Adrenal gland (tissue), 19 donors: ENCODE measurements at places on chromosomes 16 and 17. TPM values are rescaled to one million over a fixed set of nuclear protein-coding genes. Genes with fewer than 3 reads are reported as not detected.

DNA sequence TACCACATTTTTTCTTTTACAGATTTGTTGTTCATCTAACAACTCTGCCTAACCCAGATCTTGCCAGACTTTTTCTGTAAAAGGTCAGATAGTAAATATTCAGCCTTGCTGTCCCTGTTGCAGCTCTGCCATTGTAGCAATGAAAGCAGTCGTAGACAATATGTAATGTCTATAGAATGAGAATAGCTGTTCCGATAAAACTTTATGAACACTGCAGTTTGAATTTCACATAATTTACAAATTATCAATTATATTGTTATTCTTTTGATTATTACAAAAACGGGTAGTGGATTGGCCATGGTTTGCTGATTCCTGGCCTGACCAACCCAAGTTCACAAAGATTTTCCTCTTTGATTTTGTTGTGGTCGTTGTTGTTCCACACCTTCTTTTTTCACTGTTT lies 2.9 kb downstream of the LRRC37B start:
- H3K4me1 ChIP-seq: peaks cover 21% of the 10 kb centered on the region
- no peaks in the 10 kb centered on the region for H3K36me3 ChIP-seq
- DNase-seq: no peak
- no peak overlapping the region for H3K27ac ChIP-seq

DNA sequence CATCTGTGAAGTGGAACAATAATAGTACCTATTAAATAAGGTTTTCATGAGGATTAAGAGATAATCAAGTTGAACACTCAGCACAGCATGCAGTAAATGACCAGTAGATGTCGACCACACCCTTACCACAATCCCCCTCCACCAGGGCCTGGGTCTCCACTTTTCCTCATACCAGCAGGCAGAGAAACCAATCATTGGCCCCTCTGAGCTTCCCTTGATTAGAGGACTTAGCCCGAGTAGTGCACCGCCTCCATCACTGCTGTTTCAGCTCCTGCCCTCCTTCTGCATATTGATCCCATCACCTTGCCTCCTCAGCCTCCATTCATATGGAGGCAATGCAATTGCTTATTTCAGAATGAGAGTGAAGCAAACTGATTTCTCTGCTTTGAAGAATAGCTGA lies 96.5 kb upstream of the CDH11 start:
- DNase-seq: no peak
- no peak overlapping the region for H3K27ac ChIP-seq
- H3K4me3 ChIP-seq: no peak overlapping the region
- no peaks in the 10 kb centered on the region for H3K27me3 ChIP-seq

DNA sequence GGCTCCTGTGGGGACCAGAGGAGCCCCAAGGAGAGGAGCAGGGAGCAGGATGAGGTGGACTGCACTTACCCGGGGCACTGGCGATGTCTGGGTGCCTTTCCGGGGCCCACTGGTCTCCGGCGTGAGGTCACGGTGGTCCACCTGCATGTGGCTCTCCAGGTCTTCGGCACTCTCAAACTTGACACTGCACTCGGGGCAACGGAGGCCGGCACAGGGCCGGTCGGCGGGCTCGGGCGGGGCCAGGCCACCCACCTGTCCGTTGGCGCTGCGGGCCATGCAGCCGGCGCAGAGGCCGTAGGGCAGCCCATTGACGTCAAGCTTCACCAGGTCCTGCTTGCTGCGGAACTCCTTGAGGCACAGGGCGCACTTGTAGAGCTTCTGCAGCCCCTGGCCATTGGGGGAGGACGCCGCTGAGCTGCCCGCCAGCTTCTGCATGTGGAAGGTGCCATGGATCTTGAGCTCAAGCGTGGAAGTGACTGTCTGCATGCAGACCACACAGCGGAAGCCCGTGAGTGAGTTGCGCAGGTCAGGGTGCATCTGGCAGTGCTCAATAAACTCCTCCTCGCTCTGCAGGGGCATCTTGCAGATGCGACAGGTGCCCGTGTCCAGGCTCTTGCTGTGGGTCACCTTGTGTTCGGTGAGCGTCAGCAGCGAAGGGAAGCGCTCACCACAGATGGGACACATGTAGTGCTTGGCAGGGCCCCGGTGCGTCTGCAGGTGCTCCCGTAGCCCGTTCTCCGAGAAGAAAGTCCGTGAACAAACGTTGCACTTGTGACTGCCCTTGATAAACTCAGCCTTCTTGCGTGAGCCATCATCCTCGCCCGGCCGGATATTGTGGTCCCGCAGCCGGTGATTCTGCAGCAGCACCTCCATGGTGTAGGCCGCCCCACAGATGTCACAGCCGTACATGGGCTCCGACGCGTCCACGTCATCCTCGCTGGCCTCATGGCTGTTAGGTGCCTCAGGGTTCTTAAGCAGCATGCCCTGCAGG lies 220.0 kb downstream of the ZNF423 start:
- no peaks in the 10 kb centered on the region for H3K36me3 ChIP-seq
- no peaks in the 10 kb centered on the region for H3K27me3 ChIP-seq
- DNase-seq: no peak
- no peak overlapping the region for H3K4me3 ChIP-seq
- no peak overlapping the region for H3K27ac ChIP-seq
- H3K4me1 ChIP-seq: peaks cover 22% of the 10 kb centered on the region

DNA sequence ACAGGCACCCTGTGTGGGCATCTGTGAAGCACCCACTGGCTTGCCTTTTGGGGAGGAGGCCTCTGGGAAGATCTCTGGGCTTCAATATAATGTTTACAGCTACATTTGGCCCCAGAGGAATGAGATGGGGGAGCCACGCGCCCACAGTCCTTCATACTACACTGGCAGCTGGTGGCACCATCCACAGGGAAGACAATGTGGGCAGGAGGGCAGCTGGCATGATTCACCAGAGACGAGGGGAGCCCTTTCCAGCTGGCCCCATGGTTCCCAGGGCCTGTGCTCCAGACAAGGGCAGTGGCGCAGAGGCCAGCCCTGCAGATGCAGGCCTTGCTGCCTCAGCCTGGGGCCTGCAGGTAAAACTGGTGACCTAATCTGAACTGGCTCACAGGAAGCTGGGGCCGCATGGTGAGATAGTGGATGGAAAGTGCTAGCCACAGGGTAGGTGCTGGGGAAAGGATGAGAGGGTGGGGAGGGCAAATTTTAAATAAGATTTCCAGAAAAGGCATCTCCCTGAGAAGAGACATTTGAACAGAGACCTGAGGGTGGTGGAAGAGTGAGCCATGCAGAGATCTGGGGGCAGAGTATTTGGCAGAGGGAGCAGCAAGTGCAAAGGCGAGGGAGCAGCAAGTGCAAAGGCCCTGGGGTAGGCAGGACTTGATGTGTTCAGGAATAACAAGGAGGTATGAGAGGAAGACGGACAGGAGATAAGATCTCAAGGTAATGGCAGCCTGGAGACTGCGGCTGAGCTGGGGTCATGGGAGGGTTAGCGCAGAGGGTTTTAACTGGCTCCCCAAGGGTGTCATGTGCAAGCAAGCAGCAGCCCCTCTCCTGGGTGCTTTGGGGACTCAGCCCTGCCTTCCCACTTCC lies 12.1 kb upstream of the KCNJ12 start:
- no peak overlapping the region for H3K4me3 ChIP-seq
- no peaks in the 10 kb centered on the region for H3K27me3 ChIP-seq
- no peaks in the 10 kb centered on the region for H3K36me3 ChIP-seq

DNA sequence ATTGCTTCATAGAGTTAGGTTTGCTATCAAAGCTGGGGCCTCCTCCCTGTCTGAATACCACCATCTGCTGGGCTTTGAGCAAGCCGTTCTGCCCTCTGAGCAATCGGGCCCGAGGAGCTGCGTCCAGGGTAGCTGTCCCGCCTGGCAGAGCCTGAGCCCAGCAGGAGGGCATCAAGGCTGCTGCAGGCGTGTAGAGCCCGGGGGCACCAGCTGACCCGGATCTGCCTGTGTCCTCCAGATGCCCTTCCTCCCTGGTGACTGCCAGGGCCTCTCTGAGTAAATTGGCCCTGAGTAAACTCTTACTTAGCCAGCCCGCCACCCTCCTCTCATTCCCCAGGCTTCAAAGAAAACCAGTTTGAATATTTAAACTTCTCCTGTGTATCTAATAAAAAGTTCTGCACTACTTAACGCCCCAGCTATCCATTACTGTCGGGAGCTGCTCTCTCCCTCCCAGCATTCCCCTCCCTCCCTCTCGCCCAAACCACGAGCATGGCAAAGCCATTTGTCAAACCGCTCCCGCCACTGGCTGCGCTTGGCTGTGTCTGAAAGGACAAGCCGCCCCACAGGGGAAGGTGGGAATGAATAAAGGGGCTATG lies 16.4 kb downstream of the CDK5RAP3 start:
- H3K27ac ChIP-seq: no peak overlapping the region
- H3K4me1 ChIP-seq: no peaks in the 10 kb centered on the region

DNA sequence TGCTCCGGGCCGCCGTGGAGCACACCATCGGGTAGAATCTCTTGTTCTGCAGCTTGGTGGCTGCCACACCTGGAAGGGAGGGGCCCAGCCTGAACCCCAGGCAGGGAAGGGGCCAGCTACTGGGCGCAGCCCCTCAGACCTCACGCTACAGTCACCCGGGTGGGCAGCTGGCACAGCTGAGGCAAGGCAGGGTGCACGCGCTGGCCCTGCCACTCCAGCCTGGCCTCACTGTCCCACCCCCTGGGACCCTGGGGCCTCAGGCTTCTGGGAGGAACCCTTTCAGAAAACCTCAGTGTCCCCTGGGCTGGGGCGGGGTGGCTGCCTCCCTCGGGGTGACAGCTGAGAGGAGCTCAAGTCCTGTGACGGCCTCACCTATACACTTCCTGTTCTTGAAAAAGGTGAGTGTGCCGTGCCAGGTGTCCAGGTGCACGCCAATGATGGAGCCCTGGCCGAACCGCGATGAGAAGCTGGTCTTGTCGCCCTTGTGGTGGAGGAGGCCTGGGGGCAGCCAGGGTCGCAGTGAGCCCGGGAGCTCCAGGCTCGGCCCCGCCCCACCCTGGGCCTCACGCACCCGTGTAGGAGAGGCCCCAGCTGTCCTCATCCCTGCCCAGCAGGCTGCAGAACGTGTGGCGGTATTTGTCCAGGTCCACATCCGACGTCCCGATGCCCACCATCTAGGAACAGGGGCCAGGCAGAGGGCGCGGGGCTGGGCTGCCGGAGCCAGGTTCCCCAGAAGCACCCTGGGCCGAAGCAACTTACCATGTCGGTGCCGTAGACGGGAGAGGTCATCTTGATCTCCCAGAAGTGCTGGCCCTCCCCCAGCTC lies 4.7 kb upstream of the MRPS34 start:
- no peak overlapping the region for H3K27ac ChIP-seq
- no peak for DNase-seq
- H3K27me3 ChIP-seq: no peaks in the 10 kb centered on the region
- H3K4me3 ChIP-seq: no peak overlapping the region
- H3K4me1 ChIP-seq: peaks cover 40% of the 10 kb centered on the region
- H3K36me3 ChIP-seq: peaks cover 44% of the 10 kb centered on the region

- no peak for DNase-seq
- H3K36me3 ChIP-seq: no peaks in the 10 kb centered on the region
- H3K4me1 ChIP-seq: peaks cover 23% of the 10 kb centered on the region
- no peak overlapping the region for H3K4me3 ChIP-seq
- H3K27me3 ChIP-seq: no peaks in the 10 kb centered on the region
Observed at GRCh38 chr16:12099451-12100123, 123.1 kb downstream of the SNX29 start.

DNA sequence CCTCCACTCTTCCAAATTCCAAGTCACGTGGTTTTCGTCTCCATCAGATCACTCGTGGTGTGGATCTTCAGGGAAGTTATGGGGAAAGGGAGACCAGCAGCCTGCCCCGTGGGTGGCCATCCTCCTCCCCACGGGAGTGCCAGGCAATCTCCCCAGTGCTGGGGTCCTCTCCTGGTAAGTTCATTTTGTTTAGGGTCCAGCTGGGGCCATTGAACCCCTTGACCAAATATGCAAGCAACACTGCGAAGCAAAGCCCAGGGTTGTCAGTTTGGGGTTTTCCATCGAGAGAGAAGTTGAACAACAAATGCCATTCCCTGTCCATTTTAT lies 4.1 kb upstream of the LCMT1 start:
- no peaks in the 10 kb centered on the region for H3K36me3 ChIP-seq
- H3K27ac ChIP-seq: peak overlapping the region; percentile 90
- no peaks in the 10 kb centered on the region for H3K27me3 ChIP-seq
- peaks cover 17% of the 10 kb centered on the region for H3K4me1 ChIP-seq

DNA sequence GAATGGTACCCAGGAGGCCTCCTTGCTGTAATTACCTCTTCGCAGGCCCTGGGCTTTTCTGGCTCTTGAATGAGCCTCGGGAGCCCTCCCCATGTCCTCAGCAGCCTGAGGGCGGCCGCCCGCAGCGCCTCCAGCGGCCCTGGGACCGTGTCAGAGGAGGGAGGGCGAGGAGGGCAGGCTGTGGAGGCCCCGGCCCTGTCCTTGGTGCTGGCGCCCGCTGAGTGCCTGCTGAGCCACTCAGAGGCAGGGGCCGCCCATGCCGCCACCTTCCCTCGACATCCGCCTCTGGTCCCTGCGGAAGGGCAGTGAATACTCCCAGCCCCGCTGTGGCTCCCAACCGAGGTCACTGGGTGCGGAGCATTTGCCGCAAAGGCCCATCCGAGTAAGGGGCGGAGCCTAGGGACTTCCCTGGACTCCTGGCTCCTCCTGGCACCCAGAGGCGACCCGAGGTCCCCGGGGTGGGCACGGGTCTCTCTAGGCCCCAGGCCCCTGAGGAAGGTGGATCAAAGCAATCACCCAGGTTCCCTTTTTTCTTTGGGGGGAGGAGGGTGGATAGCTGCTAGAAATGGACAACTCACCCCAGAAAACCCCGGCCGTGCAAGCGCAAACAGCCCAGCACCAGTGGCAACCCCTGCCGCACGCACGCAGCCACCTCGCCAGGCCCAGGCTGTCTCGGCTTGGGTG lies 2.8 kb downstream of the RBFOX3 start:
- no peak overlapping the region for H3K27ac ChIP-seq
- no peak overlapping the region for H3K4me3 ChIP-seq

Gene BIRC5
- polyA plus RNA-seq: 0.32 TPM

Gene ABCC3
- polyA plus RNA-seq: 414 TPM
